ENCODE measurements at places on chromosomes 2 and 18.
A peak's percentile ranks its signal among the peaks of the same experiment; 100 is the strongest.

DNA sequence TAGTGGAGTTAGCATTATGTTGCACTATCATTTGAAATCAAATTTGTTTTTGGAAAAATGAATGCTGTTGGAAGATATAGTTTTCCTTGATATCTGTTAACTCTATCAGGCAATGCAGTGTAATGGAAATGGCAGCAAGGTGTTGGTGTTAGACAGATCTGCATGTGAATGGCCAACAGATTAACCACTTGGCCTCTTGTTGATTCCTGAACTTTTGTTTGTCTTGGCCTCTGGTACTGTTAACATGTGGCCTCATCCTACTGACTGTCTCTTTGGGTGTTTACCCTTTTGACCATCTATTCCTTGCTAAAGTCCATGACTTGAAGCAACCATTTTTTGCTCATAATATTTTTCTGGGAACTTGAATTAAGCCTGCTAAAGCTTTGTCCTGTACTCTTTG lies 110.2 kb upstream of the CDH2 start:
- DNase-seq, result no peak

- peak; percentile 64 for DNase-seq
These were observed 7.6 kb upstream of the LPIN1 start for GRCh38 chr2:11738589-11739436.

DNA sequence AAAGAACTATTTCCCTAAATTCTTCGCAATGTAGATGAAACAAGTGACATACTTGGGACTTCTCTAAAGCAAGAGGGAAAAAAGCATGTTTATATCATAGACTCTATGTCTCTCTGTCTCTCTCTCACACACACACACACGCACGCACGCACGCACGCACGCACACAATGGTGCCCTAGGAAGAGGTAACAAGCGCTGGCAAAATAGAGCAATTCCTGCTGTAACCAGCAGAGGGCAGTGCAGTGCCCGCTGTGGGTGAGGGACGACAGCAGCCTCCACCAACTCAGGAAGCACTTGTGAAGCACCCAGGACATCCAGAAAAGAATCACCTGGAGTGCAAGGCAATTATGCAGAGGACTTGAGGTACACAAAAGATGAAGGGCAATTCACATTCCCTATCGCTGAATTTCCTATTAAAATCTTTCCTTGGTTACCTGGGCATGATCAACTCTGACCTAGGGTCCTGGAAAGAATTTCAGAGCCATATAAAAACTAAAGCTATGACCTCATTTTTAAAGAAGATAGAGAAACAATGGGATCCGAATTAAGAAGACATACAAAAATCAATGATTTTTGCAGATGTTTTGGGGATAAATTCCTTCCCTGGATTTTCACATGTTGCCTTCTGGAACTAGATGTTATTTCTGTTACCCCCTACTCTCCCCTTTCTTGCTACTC lies 166.4 kb downstream of the PDE11A start:
- peak; percentile 80 for DNase-seq

GRCh38 chr2:219285894-219286425 lies 6.8 kb downstream of the DNAJB2 start:
- DNase-seq, result peak; percentile 55

- no peak for DNase-seq
These were observed 458 bp downstream of the B4GALT6 start for GRCh38 chr18:31683968-31684278.

DNA sequence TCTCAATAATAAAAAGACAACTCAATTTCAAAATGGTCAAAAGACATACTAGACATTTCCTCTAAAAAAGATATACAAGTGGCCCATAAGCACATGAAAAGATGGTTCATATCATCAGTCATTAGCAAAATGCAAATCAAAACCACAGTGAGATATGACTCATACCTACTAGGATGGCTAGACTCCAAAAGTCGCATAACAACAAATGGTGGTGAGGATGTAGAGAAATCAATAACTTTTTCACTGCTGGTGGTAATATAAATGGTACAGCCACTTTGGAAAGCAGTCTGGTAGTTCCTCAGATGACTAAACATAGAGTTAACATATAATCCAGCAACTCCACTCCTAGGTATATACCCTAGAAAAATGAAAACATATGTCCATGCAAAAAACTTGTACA lies 242.3 kb upstream of the NOL4 start:
- no peak for DNase-seq

GRCh38 chr2:101467306-101467705 lies 7.6 kb downstream of the RFX8 start:
- DNase-seq, result no peak

- DNase-seq, result no peak
These were observed 374.7 kb downstream of the LNPK start for GRCh38 chr2:175627405-175627804.

GRCh38 chr2:199977984-199978415 lies 22.6 kb downstream of the MAIP1 start:
- no peak for DNase-seq

DNA sequence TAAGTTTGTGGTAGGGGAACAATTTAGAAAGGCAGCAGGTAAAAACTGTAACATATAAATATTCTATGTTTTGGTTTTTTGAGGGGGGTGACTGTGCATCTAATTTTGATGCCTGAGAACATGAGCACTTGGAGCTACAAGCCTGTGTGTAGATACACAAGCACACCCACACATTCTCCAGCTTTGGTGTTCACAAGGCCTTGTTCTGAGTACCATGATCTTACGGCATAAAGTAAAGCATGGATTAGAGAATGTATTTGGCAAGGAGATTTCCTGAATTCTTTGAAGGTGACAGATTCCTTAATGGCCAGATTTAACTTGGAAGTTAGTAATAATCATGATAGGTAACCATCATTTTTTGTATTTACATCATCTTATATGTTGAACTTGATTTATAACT lies 42.7 kb downstream of the MAP3K20 start:
- no peak for DNase-seq

GRCh38 chr2:80592106-80592505 lies 287.6 kb upstream of the LRRTM1 start:
- no peak for DNase-seq

DNA sequence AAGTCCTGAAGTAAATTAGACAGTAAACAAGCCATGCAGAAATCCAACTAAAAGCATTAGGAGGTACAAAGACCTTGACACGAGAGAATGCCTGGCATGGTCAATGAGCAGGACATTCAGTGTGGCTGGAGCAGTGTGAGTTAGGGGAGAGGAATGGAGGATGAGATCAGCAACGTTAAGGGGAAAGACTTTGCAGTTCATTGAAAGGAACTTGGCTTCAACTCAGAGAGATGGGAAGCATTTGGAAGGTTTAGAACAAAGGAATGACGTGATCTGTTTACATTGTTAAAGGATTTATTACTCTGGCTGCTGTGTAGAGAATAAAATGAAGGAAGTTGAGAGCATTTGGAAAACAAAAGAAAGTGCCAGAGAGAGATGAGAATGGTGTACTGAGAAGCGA lies 621.3 kb downstream of the XIRP2 start:
- DNase-seq, result peak; percentile 69

DNA sequence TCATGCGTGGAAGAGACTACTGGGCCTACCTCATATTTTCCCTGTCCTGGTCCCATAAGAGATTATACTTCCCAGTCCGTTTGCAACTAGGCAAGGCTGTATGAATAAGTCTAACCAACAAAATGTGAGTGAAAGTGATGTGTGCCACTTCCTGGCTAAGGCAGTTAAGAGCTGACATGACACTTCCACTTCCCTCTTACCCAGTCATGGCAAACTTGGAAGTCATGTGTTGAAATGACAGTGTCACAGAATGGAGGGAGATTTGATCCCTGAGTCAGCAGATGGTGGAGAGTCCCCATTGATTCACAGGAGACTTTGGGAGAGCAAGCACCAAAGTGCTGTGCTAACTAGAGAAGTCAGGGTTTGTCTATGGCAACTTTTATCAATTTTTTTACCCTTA lies 36.4 kb downstream of the TACR1 start:
- DNase-seq, result no peak

GRCh38 chr2:147082850-147083522 lies 761.8 kb upstream of the ACVR2A start:
- peak; percentile 54 for DNase-seq

DNA sequence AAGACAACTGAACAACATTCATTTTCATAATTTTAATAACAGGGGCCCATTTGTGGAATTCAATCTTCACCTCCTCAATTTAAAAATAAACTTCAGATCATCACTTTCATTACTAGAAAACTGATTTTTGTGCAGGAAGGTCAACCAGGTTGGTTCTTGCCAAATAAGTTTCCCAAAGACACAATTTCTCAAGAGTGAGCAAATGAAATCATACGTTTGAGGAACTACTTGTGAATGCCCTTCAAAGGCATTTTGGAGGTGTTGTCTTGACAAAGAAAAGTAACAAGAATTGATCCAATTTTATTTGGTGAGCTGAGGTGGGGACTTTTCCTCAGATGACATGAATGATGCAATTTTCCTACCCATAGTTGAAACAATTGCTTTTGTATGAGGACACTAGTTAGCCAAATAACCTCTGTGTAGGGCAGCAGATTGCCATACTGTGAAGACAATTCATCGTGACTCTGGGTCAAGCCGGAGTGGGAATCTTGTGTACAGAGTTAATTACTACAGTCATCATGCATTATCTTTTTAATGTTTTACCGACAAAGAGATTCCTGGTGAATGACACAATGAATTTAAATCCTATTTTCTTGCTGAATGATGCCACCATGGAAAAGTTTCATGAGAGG lies 121.8 kb downstream of the TGFA start:
- no peak for DNase-seq
